Brain microvascular endothelial cell (primary cell): ENCODE measurements at places on chromosomes 12 and 14.

DNA sequence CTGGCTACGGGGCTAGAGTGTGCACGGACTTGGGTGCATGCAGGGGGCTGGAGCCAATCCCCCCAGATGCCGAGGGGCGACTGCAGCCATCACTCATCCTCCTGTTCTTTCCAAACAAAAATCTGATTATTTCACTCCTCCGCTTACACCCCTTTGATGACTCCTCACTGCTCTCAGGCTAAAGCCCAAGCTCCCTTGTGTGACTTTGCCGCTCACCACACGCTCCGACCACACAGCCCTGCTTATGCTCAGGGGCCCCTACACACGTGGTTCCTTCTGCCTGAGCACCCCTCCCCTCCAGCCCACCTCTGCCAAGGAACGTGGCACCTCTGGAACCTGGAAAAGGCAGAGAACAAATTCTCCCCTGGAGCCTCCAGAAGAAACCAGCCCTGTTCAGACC is 13.7 kb downstream of the CHFR start:
- no peak for DNase-seq

DNA sequence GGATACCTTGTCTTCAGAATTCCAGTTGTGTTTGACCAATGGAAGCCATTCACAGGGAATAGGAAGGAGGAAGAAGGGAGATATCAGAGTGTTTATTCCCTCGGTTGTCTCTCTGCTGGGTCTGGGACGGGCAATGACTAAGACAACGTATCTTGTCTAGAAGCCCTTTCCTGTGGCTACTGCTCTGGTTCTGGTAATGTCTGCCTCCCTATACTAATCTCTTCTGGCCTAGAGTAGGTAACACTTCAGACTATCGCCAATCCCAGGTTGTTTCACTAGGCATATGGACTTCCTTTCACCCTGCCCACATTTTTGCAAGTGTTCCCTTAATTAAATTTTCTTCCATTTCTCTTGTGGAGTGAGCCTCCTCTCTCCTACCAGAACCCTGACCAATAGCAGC is 687.7 kb upstream of the TBX3 start:
- no peak for DNase-seq

GRCh38 chr14:44940944-44941343 is 20.8 kb downstream of the KLHL28 start:
- DNase-seq, result no peak

- peak; percentile 23 for DNase-seq
Measured at GRCh38 chr12:12592930-12593329, 18.7 kb upstream of the CREBL2 start.

DNA sequence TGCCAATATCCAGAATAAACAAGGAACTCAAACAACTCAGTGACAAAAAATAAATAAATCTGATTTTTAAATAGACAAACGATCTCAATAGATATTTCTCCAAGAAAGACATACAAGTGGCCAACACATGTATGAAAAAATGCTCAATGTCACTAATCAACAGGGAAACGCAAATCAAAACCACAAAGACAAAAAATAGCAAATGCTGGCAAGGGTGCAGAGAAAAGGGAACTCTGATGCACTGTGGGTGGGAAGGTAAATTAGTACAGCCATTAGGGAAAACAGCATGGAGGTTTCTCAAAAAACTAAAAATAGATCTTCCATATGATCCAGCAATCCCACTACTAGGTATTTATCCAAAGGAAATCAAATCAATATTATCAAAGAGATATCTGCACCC is 3.5 kb upstream of the EIF5 start:
- no peak for DNase-seq

GRCh38 chr12:79083181-79083580 is 218.6 kb downstream of the SYT1 start:
- no peak for DNase-seq

- no peak for DNase-seq
Measured at GRCh38 chr14:101380940-101381339, 180.4 kb upstream of the DIO3 start.

DNA sequence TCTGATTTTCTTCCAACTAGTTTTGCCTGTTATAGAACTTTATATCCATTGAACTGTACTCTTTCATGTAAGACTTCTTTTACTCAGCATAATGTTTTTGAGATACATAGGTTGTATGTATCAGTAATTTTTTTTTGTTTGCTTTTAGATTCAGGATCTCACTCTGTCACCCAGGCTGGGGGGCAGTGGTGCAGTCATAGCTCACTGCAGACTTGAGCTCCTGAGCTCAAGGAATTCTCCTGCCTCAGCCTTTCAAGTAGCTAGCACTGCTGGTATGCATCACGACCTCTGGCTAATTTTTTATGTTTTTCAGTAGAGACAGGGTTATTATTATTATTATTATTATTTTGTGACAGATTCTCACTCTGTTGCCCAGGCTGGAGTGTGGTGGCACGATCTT is 65.0 kb upstream of the DDHD1 start:
- no peak for DNase-seq

- no peak for DNase-seq
Measured at GRCh38 chr12:75577812-75578211, 66.4 kb upstream of the KRR1 start.

DNA sequence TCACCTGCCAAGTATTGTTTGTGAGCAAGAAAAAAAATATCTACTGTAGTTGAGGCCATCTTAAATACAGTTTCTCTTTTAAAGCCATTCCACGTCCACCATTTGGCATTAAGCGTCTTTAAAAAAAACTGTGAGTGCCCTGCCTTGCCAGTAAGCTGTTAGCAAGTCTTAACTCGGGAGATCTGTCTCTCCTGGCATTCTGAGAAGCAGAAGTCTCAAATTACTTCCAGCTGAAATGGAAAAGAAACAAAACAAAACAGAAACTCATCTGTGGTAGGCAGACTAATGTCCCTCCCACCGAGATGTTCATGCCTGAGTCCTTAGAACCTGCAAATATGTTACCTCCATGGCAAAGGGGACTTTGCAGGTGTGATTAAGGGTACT is 126.2 kb downstream of the CRADD start:
- DNase-seq, result no peak

DNA sequence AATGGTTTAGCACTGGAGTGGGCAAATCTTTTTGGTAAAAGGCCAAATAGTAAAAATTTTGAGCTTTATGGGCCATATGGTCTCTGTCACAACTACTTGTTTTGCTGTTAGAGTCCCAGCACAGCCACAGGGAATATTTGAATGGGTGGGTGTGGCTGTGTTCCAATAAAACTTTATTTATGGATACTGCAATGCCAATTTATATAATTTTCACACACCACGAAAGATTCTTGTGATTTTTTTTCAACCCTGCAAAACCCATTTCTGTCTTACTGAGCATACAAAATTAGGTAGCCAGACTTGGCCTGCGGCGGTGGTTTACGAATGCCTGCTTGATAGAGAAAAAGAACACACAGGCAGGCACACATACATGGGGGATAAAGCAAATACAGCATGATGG is 28.3 kb downstream of the TMEM120B start:
- DNase-seq, result no peak

GRCh38 chr12:115709540-115710011 is 567.9 kb downstream of the MED13L start:
- DNase-seq, result no peak
